Renal pelvis (tissue), 12 donors: ENCODE measurements at places on chromosomes 4 and X. TPM values are rescaled to one million over a fixed set of nuclear protein-coding genes. Genes with fewer than 3 reads are reported as not detected.

The SMIM14 gene
- 47.2 TPM for polyA plus RNA-seq

The ERAS gene
- not detected for polyA plus RNA-seq

The RAI2 gene
- polyA plus RNA-seq = 11.8 TPM

- DNase-seq = peak; percentile 33
These were observed 137.3 kb upstream of the FTHL17 start for GRCh38 chrX:31209005-31209628.

DNA sequence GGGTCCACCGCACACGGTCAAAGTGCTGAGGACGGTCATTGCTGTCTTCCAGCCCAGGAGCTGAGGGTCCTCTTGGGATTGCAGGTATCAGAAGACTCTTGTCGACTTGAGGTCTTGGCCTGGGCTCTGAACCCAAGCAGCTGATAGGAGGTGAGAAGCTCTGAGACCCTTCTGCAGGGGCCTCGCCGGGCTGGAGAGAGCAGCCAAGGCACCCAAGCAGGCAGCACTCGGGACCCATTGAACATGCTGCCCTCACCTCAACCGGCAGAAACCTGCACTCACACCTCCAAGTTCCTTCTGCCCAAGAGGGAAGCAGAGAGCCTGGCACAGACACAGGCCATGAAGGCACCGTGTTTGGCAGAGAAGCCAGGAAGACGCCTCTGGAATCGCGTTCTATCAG is 34.1 kb downstream of the PDHA1 start:
- DNase-seq = no peak

DNA sequence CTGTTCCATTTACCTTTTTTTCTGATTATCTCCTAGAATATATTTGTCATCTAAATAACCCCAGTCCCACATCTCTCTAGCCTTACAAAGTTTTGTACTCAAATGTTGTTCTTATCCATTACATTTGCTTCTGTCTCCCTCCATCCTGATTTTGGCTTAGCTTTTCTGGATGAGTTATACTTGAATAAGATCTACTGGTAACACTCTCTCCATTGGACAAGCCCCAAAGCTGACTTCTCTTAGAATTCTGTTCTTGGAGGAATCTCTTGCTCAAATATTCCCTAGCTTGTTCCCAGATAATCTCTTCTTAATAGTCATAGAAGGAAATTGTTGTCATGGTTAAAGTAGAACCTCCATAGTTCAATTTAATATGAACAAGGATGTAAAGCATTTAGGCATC is 115.5 kb upstream of the HS3ST1 start:
- no peak for DNase-seq

GRCh38 chrX:38154340-38154739 is 66.3 kb downstream of the SRPX start:
- no peak for DNase-seq

The DCHS2 gene
- 7.6 TPM for polyA plus RNA-seq

- no peak for DNase-seq
These were observed 513.7 kb downstream of the RPA4 start for GRCh38 chrX:97397371-97397770.

DNA sequence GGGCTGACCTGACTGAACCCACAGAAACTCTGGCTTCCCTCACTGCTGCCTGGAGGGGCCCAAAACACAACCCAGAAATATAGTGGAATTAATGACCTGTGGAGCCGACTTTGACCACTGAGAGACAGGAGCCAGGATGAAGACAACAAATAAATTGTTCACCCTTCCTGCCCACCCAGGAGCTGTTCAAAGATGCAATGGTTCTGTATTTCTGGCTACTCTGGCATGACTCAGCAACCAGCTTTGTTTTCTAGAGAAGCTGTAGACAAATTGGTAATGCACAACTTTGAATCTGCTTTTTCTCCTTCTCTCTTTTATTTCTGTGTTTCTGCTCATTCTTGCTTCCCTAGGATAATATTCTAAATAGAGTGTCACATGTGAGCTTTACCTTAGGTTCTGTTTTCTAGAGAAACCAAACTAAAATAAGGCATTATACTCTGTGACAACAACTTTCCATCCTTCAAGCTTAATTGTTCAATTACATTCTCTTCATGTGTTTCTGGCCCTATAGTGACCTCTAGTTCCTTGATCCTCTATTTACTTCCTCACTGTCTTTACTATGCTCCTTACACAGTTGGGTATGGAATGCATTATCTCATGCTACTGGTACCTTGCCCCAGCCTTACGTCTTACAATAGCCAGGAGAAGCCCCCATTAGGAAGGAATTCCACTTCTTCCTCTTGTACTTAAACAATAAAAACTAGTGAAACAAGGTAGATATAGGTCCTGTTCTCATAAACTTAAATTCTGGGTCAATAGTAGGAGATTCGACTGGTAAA is 6.5 kb upstream of the PRKG2 start:
- no peak for DNase-seq

The SPATA18 gene
- 1.6 TPM for polyA plus RNA-seq

DNA sequence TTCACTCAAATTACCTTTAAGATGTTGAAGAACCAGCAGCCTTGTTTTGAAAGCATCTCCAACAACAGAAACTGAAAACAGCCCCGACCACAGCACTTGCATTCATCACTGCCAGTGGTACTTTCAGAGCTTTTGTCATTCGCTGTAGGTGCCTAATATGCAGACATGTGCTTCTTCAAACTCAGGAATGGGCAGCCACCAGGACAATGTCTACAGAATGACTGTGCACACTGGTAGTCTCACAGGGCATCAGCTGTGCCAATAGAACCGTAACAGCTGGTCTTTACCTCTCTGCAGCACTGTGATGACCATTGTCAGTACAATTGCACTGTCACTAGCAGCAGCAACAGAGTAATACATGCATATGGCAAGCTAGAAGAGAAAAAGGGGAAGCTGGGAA is 1149.7 kb downstream of the STPG2 start:
- DNase-seq = no peak

DNA sequence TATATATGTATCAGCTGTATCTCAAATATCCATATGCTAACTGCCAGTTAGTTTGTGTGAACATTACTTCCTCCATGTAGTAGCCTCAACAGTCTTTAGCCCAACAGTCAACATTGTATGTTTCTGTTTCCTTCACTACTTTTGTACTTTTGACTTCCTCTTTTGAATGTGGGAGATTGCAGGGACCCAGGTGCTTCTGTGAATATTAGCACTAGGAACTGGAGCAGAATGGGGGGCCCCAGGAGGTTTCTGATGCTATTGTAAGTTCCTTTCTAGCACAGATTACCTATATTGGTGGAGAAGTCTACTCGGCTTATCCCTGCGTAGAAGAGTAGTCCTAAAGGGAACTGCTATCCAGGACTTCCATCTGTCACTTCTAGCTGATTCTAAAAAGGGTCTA is 2.3 kb downstream of the PLAC8 start:
- no peak for DNase-seq

The KIAA1210 gene
- polyA plus RNA-seq = 1.8 TPM

The GAR1 gene
- 37.9 TPM for polyA plus RNA-seq

DNA sequence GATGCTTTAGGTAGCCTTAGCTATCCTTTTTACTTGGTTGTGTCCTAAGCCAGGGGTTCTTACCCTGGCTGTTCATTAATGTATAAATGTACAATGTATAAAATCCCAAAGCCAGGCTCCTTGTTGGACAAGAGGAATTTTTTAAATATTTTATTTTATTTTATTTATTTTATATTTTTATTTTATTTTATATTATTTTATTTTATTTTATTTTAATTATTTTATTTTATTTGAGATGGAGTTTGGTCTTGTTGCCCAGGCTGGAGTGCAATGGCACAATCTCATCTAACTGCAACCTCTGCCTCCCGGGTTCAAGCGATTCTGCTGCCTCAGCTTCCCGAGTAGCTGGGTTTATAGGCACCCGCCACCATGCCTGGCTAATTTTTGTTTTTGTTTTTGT is 8.1 kb upstream of the SLC2A9 start:
- no peak for DNase-seq

- peak; percentile 41 for DNase-seq
These were observed 11.8 kb upstream of the DCUN1D4 start for GRCh38 chr4:51831133-51831532.

- DNase-seq = no peak
These were observed 24.8 kb downstream of the IL13RA1 start for GRCh38 chrX:118751950-118752783.

The SSX2B gene
- polyA plus RNA-seq = 0.32 TPM

DNA sequence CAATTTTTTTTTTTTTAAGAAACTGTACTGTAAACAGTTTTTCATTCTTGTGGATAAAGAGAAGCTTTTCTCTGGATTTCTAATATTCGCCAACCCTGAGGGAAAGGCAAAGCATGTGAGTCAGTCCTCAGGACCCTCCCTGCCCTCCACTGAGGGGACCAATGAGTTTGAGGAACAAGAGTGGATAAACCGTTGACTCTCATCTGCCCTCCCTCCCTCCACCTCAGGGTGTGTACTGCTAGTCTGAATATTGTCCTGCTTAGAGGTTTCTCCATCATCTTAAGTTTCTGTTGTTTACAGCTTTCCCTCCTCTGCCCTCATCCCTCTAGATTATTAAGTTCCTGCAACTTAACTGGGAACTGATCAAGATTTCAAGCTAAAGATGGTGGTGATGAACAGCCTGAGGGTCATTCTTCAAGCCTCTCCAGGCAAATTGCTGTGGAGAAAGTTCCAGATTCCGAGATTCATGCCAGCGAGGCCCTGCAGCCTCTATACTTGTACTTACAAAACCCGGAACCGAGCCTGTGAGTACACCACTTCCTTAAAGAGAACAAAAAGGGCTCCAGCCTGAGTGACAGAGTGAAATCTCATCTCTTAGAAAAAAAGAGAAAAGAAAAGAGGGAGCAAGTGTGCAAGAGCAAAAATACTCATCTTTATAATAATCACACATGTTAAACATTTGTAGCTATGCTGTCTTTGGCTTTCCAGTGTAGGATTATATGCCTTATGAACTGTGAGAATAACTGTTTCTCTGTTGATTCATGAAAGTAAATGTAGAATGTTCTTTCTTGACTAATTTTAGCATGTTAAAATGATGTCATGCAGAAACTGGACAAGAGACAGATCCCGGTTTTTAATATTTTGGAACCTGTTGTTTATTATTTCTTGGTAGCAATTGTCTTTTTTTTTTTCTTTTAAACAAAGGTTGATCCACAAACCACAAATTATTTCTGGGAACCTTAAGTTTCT is 11.9 kb downstream of the CA5B start:
- no peak for DNase-seq
